Tracheal epithelial cell (primary cell): ENCODE measurements at places on chromosomes 7 and 10. TPM values are rescaled to one million over a fixed set of nuclear protein-coding genes. Genes with fewer than 3 reads are reported as not detected.

Gene CD36
- total RNA-seq = 9.2 and 14.7 TPM in 2 replicates

Gene MUC12
- not detected in 2 replicates for total RNA-seq

Gene FAM25C
- total RNA-seq = not detected in 2 replicates

Gene AKR1C8
- total RNA-seq = not detected in 2 replicates

Gene ATP6V0A4
- total RNA-seq = 0.21 and 0.48 TPM in 2 replicates

Gene LMOD2
- not detected in 2 replicates for total RNA-seq

Gene PTPRE
- total RNA-seq = 17.3 and 23.4 TPM in 2 replicates

Gene ACSM6
- total RNA-seq = not detected in 2 replicates

Gene ZNF727
- total RNA-seq = under 0.01 and 0.21 TPM in 2 replicates

Gene SPDYE2B
- total RNA-seq = not detected in 2 replicates

Gene NCAPG2
- 3.4 and 4.8 TPM in 2 replicates for total RNA-seq

Gene HTR5A
- not detected in 2 replicates for total RNA-seq

Gene STEAP4
- total RNA-seq = 2.1 and 5.1 TPM in 2 replicates

Gene LIPK
- 0.43 and 0.48 TPM in 2 replicates for total RNA-seq

Gene CDHR1
- total RNA-seq = 4.0 and 5.8 TPM in 2 replicates

Gene ASB10
- total RNA-seq = not detected in 2 replicates

Gene DRGX
- not detected in 2 replicates for total RNA-seq

Gene SPACDR
- total RNA-seq = 0.48 and 0.85 TPM in 2 replicates

Gene UPK3B
- 0.72 and 1.7 TPM in 2 replicates for total RNA-seq

Gene DKK1
- total RNA-seq = 11.9 and 13.5 TPM in 2 replicates

Gene SUGCT
- 16.6 and 17.1 TPM in 2 replicates for total RNA-seq

Gene CCDC172
- not detected in 2 replicates for total RNA-seq

Gene PLCE1
- 0.48 and 0.85 TPM in 2 replicates for total RNA-seq

Gene UFSP1
- 8.3 and 14.7 TPM in 2 replicates for total RNA-seq

Gene NEUROD6
- total RNA-seq = not detected in 2 replicates

Gene TMEM139
- total RNA-seq = 3.0 and 13.5 TPM in 2 replicates

Gene FGFBP3
- 0.24 TPM in 1 of 2 replicates, not detected in the other for total RNA-seq

Gene PHF14
- total RNA-seq = 11.5 and 16.6 TPM in 2 replicates

Gene AKR1E2
- 5.8 and 29.2 TPM in 2 replicates for total RNA-seq

Gene C7orf33
- total RNA-seq = not detected in 2 replicates

Gene MEPCE
- total RNA-seq = 14.9 and 16.6 TPM in 2 replicates

Gene SHH
- 0.21 and 0.72 TPM in 2 replicates for total RNA-seq

Gene CXCL12
- 0.48 TPM in 1 of 2 replicates, not detected in the other for total RNA-seq

Gene MYOZ1
- total RNA-seq = not detected in 2 replicates

Gene FBXL13
- total RNA-seq = 0.21 and 0.72 TPM in 2 replicates

Gene PLXNA4
- total RNA-seq = under 0.01 TPM in 1 of 2 replicates, not detected in the other

Gene MOGAT3
- total RNA-seq = not detected in 2 replicates

Gene FAM170B
- total RNA-seq = not detected in 2 replicates

Gene EFCAB10
- total RNA-seq = 0.48 and 0.64 TPM in 2 replicates

Gene APBB1IP
- 1.4 TPM in 1 of 2 replicates, not detected in the other for total RNA-seq

Gene CARD11
- total RNA-seq = 3.2 and 9.6 TPM in 2 replicates

Gene CCL24
- not detected in 2 replicates for total RNA-seq

Gene AKR1B1
- 65.9 and 248 TPM in 2 replicates for total RNA-seq

Gene PILRA
- under 0.01 TPM in 1 of 2 replicates, not detected in the other for total RNA-seq

Gene STK17A
- total RNA-seq = 117 and 134 TPM in 2 replicates

Gene MUC3A
- total RNA-seq = not detected in 2 replicates

Gene CPEB3
- 0.48 and 1.5 TPM in 2 replicates for total RNA-seq

Gene FFAR4
- not detected in 2 replicates for total RNA-seq

Gene GRM8
- not detected in 2 replicates for total RNA-seq

Gene TMEM72
- total RNA-seq = not detected in 2 replicates

Gene EIF5AL1
- total RNA-seq = 0.43 and 0.48 TPM in 2 replicates

Gene CYP2C9
- total RNA-seq = not detected in 2 replicates

Gene ANKRD1
- total RNA-seq = 0.21 and 21.2 TPM in 2 replicates

Gene ENKUR
- under 0.01 TPM in 2 replicates for total RNA-seq

Gene OGDHL
- 0.21 and 1.2 TPM in 2 replicates for total RNA-seq

Gene STOX1
- 0.21 and 0.24 TPM in 2 replicates for total RNA-seq

Gene PTF1A
- total RNA-seq = not detected in 2 replicates

Gene KIAA1549
- total RNA-seq = 0.21 and 0.96 TPM in 2 replicates
